ENCODE measurements at places on chromosomes 3 and 15.

DNA sequence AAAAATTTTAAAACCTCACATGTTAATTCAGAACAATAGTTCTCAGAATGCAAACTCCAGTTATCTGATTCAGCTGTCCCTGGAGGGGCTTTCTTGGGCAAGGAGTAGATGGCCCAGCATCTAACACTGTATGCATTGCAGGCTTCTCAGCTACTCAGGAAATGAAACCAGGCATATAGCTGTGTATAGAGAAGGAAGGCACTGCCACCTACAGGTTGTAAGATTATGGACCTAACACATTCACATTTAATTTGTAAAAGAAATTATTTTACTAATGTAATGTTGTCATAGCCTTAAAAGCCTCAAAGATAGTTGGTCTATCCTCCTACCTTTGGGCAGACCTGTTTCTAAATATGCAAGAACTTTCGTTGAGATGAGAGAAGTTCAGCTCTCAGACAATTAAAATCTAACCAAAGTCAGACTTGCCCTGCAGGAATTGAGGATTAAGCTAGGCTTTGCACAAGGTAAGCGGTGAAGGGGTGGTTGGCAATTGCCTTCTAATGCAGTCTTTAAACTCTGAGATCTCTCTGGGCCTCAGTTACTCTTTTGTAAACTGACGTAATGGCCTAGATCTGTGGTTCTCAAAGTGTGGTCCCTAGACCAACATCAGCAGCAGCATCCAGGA, 132.8 kb upstream of the SLC24A5 start:
- DNase-seq: no peak

DNA sequence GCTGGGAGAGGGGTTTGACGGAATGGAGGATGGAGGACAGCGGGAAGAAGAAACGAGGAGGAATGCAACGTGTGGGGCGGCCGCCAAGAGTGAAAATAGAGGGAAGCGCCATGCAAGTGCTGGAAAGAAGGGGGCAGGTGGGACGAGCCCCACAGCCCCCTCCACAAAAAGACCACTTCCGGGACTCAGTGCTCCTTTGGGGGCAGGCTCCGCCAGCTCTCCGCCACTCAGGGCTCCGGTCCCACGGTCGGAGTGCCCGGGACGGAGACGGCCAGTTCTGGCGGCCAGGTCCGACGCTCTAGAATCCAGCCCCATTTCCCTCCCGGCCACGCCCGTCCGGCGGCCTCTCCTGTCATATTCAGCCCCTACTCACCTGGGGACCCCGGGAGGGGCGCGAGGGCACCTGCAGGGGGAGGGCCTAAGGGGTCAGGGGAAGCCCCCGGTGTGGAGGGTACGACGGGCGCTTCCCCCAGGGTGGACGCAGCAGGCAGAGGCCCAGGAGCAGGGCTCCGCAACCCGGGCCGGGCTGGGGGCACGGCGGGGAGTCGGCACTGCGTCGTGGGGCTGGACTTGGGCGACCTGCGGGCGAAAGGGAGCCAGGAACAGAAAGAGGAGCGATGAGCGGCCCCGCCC, 25.5 kb upstream of the CSPG4 start:
- no peak for DNase-seq

GRCh38 chr3:100875239-100875638, 118.0 kb downstream of the ABI3BP start:
- no peak for DNase-seq

DNA sequence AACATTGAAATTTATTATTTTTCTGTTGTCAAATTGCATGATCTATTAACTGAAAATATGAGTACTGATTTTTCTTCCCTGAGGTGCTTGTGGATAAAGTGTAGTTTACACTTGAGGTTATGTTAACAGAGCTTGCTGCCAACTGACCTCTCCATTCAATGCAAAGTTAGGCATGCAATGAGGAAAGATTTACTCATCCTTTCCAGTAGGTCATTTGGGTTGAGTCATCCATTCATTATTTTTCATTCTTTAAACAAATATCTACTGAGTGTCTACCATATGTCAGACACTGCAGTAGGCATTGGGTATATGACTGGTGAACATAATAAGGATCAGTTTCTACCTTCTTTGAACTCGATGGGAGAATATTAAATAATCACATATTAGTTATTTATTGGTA, 604.1 kb downstream of the EDEM1 start:
- DNase-seq: no peak

DNA sequence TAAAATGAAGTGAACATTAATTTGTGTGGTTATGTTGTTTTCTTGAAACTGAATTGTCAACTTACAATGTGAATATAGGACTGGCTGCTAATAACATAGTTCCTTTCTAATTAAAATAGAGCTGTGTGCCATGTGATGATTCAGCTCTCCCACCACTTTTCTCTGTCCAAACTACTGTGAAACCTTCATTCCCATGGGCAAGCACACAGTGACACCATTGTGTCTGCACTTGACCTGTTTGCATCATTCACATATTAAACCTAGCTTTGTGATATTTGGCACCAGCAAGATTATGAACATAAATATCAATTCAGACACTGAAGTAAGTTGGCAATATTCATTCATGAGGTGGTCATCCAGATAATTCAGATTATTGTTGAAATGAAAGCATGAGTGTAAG, 78.8 kb upstream of the TCF12 start:
- no peak for DNase-seq

GRCh38 chr15:96322536-96323318, 7.8 kb upstream of the NR2F2 start:
- DNase-seq: no peak

- DNase-seq: no peak
Measured at GRCh38 chr3:51799879-51800749, 21.1 kb upstream of the IQCF6 start.

DNA sequence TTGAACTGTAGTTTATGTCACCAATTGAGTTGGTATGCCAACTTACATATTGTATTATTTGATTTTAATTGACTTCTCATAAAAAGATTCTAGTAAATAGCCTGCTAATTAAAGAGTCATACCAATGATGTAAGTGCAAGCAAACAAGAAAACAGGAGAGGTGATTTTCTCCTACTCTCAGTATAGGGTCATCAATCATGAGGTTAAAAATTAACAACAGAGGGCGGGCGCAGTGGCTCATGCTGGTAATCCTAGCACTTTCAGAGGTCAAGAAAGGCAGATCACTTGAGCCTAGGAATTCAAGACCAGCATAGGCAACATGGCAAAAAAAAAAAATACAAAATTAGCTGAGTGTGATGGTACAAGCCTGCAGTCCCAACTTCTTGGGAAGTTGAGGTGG, 108.7 kb downstream of the MYO9A start:
- no peak for DNase-seq

DNA sequence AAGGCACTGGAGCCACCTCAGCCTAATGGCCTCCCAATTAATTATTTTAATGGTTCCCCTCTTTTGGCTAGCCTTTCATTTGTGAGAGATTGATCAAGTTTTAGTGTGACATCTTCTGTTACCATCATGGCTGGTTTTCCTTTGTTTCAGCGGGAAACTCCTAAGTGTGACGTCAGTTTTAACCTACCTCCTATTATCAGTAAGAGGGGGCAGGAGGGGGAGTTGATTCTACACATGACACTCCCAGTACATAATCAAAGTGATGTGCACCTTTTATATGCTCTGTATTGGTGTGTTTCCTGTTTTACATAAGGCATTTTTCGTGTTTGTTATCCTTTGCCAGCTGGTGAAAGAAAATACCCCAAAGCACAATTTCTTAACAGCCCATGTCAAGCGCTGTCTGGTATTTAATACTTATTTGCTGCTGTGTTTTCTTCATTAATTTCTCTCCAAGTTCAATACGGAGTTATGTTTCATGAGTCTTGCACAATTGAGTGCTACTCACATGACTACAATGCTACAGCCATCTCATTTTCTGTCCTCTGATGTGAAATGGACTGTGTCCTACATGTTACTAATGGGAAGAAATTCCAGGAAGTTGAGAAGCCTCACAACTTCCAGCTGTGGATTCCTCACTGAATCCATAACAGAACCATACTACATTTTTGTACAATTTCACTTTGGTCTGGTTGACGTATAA, 52.2 kb upstream of the POLR2M start:
- DNase-seq: no peak

GRCh38 chr3:149373235-149374125, 4.0 kb downstream of the TM4SF1 start:
- no peak for DNase-seq

DNA sequence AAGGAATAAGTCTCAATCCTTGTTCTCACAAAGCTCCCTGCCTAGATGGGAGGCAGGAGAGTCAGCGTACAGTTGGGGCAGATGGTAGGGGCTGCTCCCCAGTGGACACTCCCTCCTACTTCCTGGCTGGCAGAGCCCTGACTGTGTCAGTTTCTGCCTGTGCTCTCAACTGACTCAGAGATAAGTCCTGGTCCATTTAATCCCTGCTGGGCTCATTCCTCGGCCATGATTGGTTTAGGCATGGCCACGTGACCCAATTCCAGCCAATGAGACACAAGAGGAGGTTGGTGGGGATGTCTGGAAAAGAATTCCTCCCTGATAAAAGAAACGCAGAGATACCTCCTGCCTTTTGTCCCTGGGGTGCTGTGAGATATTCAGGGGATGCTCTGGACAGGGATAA, 118.1 kb upstream of the SLC6A11 start:
- DNase-seq: no peak

- no peak for DNase-seq
Measured at GRCh38 chr3:194870394-194871110, 184.9 kb downstream of the FAM43A start.

DNA sequence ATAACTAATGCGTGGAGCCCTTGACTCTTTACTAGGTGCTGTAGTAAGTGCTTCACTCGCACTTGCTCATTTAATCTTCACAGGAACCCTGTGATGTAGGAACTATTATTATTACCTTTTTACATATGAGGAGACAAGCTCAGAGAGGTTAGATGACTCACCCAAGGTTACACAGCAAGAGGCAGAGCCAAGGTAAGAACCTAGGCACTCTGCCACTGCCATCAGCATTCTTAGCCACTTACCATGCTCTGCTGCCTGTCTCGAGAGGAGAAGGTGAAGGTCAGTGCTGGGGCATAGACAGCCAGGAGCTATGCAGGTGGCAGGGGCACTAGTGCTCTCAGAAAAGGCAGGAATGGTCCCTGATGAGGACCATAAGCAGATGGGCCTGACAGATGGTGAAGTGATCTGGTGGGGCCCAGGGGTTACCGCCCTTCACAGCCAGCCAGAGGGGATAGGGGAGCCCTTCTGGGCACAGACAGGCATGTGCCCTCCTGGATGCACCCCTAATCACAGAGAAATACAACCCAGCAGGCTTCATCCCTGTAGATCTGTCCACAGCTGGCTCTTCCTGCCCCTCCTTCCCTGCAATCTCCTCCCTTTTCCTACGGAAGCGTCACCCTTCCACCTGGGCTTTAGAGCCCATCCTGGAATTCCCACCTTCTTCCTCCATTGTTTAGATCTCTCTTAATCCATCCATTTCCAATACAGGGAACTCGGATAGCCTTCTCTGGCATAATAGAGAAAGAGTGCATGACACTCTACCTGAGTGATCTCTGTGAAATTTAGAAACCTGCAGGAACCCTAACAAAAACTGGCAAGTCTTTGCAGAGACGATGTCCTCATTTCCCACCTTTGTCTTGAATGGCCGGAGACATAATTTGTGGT, 26.9 kb downstream of the ABTB1 start:
- no peak for DNase-seq

DNA sequence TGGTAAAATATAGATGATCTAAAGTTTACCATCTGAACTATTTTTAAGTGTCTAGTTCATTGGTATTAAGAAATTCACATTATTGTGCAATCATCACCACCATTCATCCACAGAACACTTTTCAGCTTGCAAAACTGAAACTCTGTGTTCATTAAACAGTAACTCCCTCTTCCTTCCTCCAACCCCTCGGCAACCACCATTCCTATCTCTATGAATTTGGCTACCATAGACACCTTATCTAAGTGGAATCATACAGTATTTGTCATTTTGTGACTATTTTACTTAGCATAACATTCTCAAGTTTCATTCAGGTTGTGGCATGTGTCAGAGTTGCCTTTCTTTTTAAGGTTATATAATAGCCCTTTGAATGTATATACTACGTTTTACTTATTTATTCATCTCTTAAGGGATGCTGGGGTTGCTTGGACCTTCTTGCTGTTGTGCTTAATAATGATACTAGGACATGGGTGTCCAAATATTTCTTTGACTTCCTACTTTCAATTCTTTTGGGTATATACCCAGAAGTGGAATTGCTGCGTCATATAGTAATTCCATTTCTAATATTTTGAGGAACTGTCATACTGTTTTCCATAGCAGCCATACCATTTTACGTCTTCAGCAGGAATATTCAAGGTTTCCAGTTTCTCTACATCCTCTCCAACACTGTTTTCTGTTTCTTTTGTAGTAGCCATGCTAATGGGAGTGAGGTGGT, 20.9 kb downstream of the KAT2B start:
- no peak for DNase-seq

DNA sequence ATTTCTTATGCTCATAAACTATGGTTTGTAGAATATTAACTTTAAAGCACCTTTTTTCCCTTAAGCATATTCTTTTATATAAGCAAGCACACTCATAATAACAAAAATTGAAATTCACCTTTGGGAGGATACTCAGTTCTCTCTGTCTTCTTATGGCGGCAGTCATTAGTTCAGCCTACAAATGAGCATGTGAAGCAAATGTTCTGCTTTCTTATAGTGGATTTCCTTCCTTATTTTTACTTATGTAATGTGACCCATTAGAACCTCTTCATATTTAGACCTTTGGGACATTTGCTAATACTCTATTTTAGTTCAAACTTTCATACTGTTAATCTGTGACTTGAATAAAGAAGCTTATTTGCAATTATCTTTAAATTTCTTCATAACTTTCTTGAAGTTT, at the start of gene P2RY13:
Gene P2RY13 (minus strand): TSS at position 187 of the 400 bp plus-strand sequence. CDS start 21 bp downstream, at position 166.
- no peak for DNase-seq

GRCh38 chr3:17555525-17555924, 186.9 kb downstream of the TBC1D5 start:
- no peak for DNase-seq

DNA sequence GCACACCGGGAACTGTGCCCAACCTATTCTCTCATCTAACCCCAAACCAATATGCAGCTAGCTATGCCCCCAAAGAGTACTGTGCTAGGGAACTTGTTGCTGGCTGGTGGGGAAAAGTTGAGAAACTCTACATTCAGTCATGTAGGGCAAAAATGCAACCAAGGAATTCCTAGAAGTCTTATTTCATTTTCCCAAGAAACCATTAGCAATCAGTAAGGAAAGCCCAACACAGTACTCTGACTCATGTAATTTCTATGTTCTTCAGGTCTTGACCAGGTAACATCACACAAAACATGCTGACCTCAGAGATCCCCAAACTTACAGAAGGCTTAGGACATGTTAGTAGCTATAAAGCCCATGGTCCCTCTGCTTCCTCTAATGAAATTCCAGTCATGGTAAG, 52.1 kb downstream of the TASOR start:
- DNase-seq: no peak

DNA sequence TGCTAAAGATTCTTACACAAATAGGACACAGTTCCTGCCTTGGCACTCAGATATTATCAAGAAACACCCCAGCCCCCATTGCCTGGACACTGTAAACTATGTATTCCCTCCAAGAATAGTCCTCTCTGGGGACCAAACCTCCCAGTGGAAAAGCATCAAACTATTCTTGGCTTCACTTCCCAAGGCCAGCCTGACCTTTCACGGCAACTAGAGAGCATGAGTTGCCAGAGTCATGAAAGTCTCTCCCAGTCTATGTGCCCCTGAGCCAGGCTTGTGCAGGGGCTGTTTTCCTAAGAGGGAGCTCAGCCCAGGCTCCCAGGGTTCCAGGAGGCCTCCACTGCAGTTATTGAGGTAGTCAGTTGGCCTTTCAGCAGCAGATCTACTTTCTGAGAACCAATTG, 251.9 kb upstream of the TGFBR2 start:
- DNase-seq: no peak

GRCh38 chr15:85745525-85746150, 49.1 kb downstream of the KLHL25 start:
- no peak for DNase-seq

Measured in stimulated activated CD8-positive, alpha-beta memory T cell treated with anti-CD3 and anti-CD28 coated beads, Interleukin-2, amount 100 ng/mL, for 1 hour (primary cell).